Lung microvascular endothelial cell (primary cell): ENCODE measurements at places on chromosomes 1 and 21. TPM values are rescaled to one million over a fixed set of nuclear protein-coding genes. Genes with fewer than 3 reads are reported as not detected.

Gene ATP6V1G3
- not detected in 2 replicates for total RNA-seq

Gene RGS1
- not detected in 2 replicates for total RNA-seq

Gene OR6N2
- not detected in 2 replicates for total RNA-seq

Gene PEX10
- 24.6 and 26.0 TPM in 2 replicates for total RNA-seq

Gene ABCA4
- 60.8 and 487 TPM in 2 replicates for total RNA-seq

Gene SPRR1A
- not detected in 2 replicates for total RNA-seq

Gene CD244
- total RNA-seq = not detected in 2 replicates

Gene SMIM1
- total RNA-seq = 0.20 and 0.87 TPM in 2 replicates

Gene OR2M3
- total RNA-seq = not detected in 2 replicates

Gene TNFAIP8L2
- 0.20 TPM in 1 of 2 replicates, not detected in the other for total RNA-seq

Gene TMOD4
- not detected in 2 replicates for total RNA-seq

Gene FMO4
- total RNA-seq = 0.79 and 1.1 TPM in 2 replicates

Gene MX2
- total RNA-seq = under 0.01 and 0.40 TPM in 2 replicates

Gene KLHL21
- 12.4 and 18.3 TPM in 2 replicates for total RNA-seq

Gene GIPC2
- 25.3 and 32.3 TPM in 2 replicates for total RNA-seq

Gene PROK1
- not detected in 2 replicates for total RNA-seq

Gene PIGR
- total RNA-seq = not detected in 2 replicates

Gene TAS1R1
- not detected in 2 replicates for total RNA-seq

Gene PLPPR5
- total RNA-seq = not detected in 2 replicates

Gene OR2T6
- not detected in 2 replicates for total RNA-seq

Gene RSPO1
- not detected in 2 replicates for total RNA-seq

Gene SHISAL2A
- not detected in 2 replicates for total RNA-seq

Gene HHAT
- 0.65 and 1.2 TPM in 2 replicates for total RNA-seq

Gene TMPRSS3
- not detected in 2 replicates for total RNA-seq

Gene CLSTN1
- 47.3 and 48.6 TPM in 2 replicates for total RNA-seq

Gene CACNA1S
- not detected in 2 replicates for total RNA-seq

Gene CFAP410
- 3.7 and 4.8 TPM in 2 replicates for total RNA-seq

Gene KISS1
- 0.22 and 0.40 TPM in 2 replicates for total RNA-seq

Gene SHE
- total RNA-seq = 62.3 and 91.7 TPM in 2 replicates

Gene CD84
- total RNA-seq = not detected in 2 replicates

Gene ACBD3
- total RNA-seq = 22.7 and 33.9 TPM in 2 replicates

Gene CELA2B
- not detected in 2 replicates for total RNA-seq

Gene KPRP
- not detected in 2 replicates for total RNA-seq

Gene ANGPTL3
- not detected in 2 replicates for total RNA-seq

Gene CFHR5
- total RNA-seq = not detected in 2 replicates

Gene ADGRL4
- 77.8 and 109 TPM in 2 replicates for total RNA-seq

Gene CHIA
- not detected in 2 replicates for total RNA-seq

Gene SPATA17
- total RNA-seq = not detected in 2 replicates

Gene IGSF9
- total RNA-seq = under 0.01 TPM in 1 of 2 replicates, not detected in the other

Gene PRKCZ
- total RNA-seq = 14.2 and 29.8 TPM in 2 replicates

Gene CFAP141
- total RNA-seq = not detected in 2 replicates

Gene OR2L13
- total RNA-seq = not detected in 2 replicates

Gene BRDT
- total RNA-seq = not detected in 2 replicates

Gene GBP3
- 12.3 and 14.8 TPM in 2 replicates for total RNA-seq

Gene TSPEAR
- total RNA-seq = under 0.01 TPM in 2 replicates

Gene CELA3B
- total RNA-seq = under 0.01 TPM in 1 of 2 replicates, not detected in the other

Gene SERPINC1
- total RNA-seq = not detected in 2 replicates

Gene CRYBG2
- 0.44 TPM in 1 of 2 replicates, not detected in the other for total RNA-seq

Gene RAD54L
- total RNA-seq = 0.79 and 2.2 TPM in 2 replicates

Gene RHD
- 0.20 and 0.44 TPM in 2 replicates for total RNA-seq

Gene LMOD1
- total RNA-seq = not detected in 2 replicates

Gene SMCP
- not detected in 2 replicates for total RNA-seq
